ENCODE measurements at places on chromosomes 13 and 19. TPM values are rescaled to one million over a fixed set of nuclear protein-coding genes. Genes with fewer than 3 reads are reported as not detected.

Gene NUDT19
- total RNA-seq: 29.0 TPM

Gene TLE2
- total RNA-seq: 45.8 TPM

Gene UNC13A
- total RNA-seq: not detected

Gene RFC3
- total RNA-seq: 2.2 TPM

Gene ZSCAN4
- total RNA-seq: not detected

Gene N4BP2L1
- total RNA-seq: 7.2 TPM

Gene FFAR3
- total RNA-seq: not detected

Gene IGFL2
- total RNA-seq: not detected

Gene MYCBP2
- total RNA-seq: 43.9 TPM

Gene HAUS5
- 3.3 TPM for total RNA-seq

Gene FBXW9
- total RNA-seq: 2.5 TPM

Gene MCEMP1
- 0.16 TPM for total RNA-seq

Gene TYROBP
- total RNA-seq: 19.8 TPM

Gene PLPPR3
- not detected for total RNA-seq

Gene CEACAM21
- total RNA-seq: not detected

Gene RNF113B
- total RNA-seq: not detected

Gene NLRP11
- not detected for total RNA-seq

Gene GPR183
- total RNA-seq: 0.49 TPM

Gene COX6B2
- total RNA-seq: not detected

Gene APOC4
- not detected for total RNA-seq

Gene UBE2L5
- total RNA-seq: not detected

Gene CRX
- not detected for total RNA-seq

Gene MYO1F
- 2.1 TPM for total RNA-seq

Gene KLK4
- total RNA-seq: not detected

Gene LILRA2
- 0.91 TPM for total RNA-seq

Gene OR7C1
- total RNA-seq: 0.05 TPM

Gene SLC8A2
- not detected for total RNA-seq

Gene IL4I1
- total RNA-seq: not detected

Gene ZNF430
- total RNA-seq: 1.3 TPM

Gene VSTM2B
- not detected for total RNA-seq

Gene CYP2F1
- not detected for total RNA-seq

Gene KLK13
- not detected for total RNA-seq

Gene ERICH6B
- not detected for total RNA-seq

Gene PPM1N
- 0.76 TPM for total RNA-seq
